Stimulated activated CD4-positive, alpha-beta T cell treated with anti-CD3 and anti-CD28 coated beads, Interleukin-1b, Interleukin-23, amount 100 ng/mL, for 48 hours (primary cell): ENCODE measurements at places on chromosomes 11 and 22.

DNA sequence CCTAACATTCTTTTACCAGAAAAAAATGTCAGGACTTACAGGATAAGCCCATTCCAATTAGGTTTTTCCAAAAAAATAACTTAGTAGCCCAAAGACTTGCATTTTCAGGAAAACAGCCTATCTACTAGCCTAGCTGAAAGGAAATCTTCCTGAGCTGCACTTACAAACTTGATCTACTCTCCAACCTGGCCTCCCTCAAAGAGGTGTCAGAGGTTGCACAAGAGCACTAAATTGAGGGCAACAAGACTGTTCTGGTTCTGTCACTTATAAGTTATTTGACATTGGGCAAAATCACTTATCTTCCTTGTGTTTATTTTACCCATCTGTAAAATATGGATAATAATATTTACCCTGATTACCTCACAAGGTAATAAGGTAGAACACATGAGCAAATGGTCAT lies 7.9 kb upstream of the SOX6 start:
- no peak for DNase-seq

DNA sequence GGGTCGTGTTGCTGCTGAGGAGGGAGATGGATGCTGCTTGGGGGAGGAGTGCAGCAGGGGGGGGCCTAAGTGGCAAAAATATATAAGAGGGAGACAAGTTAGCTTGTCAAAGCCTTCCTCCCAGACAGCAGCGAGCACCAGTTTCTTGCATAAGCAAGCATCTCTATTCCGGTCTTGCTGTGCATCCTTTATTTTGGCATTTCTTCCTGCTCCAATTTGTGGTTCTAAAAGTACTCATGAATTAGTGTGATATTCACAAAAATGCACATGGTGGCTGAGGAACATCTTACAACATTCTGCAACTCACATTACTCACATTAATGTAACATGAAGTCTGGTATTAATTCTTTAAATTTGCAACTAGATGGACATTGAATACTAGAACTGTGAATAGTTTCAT lies 32.1 kb downstream of the GDPD5 start:
- DNase-seq = no peak

GRCh38 chr11:107961480-107961879 lies 33.2 kb downstream of the RAB39A start:
- no peak for DNase-seq

GRCh38 chr22:35329114-35329847 lies 29.6 kb downstream of the TOM1 start:
- no peak for DNase-seq

DNA sequence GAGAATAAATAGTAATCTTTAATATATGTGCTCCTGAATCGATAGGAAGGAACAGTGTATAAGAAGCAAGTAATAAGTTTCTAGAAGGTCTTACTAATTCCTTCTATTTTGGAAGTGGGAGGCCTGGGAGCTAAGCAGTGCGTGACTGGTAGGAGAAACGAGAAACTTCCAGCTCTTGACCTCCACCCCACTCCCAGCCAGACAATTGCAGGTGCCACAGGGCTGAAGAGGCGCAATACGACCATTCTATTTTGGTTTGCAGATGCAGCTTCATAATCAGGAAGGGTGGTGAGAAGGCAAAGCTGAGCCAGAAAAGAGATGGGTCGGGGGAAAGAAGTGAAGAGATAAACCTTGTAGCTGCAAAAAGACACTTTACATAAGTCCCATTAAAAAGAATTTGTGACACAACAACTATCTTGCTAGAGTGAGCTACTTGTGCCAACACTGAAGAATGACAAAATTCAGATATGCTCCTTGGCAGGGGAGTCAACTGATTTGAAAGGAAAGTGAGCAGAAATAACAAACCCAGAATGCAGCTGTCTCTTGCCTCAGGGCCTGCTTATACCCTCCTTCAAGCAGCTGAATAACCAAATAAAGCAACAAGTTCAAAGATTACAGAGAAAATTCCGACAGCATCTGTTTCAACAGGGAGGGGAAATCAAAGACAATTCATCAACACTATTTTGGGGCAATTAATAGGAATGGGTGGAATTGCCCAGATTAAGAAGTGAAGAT lies 35.1 kb downstream of the GRIA4 start:
- no peak for DNase-seq

- DNase-seq = no peak
Observed at GRCh38 chr11:66933531-66933930, 24.7 kb downstream of the PC start.

DNA sequence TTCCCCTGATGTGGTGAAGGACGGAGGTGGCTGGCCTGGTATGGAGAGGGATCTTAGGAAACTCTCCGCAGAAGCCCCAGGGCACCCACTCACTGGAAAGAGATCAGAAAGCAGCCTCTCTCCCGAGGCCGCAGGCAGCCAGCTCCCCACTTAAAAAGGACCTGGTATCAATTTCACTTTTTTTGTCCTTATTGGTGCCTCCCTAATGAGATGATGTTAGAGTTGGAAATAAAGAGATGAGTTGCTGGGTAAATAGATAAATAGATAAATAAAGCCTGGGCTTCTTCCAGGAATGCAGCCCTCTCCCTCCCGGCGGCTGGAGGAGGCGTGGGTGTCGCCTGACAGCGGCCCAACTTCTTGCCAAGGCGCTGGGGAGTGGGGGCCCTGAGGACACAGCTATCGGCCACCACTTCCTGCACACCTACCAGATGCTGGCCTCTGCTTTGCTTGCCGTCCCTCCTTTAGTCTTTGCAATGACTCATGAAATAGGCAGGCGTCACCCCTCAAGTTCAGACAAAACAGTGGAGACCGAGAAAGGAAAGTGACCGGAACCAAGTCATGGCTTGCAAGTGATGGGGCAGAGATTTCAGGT lies 42.9 kb downstream of the LINC01488 start:
- DNase-seq = no peak

DNA sequence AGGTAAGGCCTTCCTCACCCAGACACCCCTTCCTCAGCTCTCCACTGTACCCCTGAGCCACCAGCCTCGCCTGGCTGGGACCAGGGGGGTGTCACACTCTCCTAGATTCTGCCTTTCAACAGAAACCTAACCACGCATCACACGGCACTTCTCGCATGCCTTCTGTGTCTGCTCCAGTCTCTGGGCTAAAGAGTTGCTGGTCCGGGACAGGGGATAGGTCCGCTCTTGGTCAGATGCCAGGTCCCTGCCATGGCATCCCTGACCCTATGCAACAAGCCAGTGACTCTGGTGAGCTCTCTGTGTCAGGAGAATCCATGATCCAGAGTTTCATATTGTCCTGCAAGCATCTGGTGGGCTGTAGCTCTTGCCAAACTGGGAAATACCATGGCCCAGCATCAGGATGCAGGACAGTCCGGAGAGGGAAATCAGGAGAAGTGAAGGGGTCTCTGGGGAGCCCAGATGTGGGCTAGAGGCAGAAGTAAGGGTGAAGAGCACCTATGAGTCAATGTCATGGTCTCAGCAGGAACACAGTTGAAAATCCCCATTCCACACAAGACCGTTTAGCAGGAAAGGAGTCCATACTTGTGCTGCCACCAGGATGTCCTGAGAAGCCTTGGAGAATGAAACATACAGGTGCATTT lies 14.1 kb downstream of the IGLL5 start:
- no peak for DNase-seq

- no peak for DNase-seq
Observed at GRCh38 chr11:11981364-11981763, 27.1 kb downstream of the DKK3 start.

DNA sequence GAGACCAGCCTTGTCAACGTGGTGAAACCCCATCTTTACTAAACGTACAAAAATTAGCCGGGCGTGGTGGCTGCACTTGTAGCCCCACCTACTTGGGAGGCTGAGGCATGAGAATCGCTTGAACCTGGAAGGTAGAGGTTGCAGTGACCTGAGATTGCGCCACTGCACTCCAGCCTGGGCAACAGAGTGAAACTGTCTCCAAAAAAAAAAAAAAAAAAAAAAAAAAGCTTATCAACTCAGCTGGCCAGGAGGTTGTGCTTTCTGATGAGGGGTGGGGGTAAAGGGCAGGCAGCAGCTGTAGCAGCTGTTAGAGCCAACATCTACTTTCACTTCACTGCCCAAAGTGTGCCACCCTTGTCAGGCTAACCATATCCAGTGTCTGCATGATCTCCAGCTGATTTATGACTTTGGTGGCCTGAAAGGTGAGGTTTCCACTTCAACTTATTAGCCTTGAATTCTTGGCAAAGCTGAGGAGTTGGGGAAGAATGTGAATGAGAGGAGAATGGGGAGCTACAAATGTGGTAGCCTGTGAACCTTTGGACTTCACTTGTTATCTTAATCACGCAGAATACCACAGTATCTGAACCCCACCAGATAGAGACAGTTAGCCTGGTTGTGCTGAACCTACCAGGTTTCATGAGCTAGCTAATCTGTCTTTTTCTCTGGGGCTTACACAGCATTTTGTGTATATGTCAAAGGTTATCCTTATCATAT lies 19.6 kb downstream of the RNF121 start:
- DNase-seq = no peak

- peak; percentile 80 for DNase-seq
Observed at GRCh38 chr11:61897387-61898246, 6.3 kb upstream of the FADS3 start.

DNA sequence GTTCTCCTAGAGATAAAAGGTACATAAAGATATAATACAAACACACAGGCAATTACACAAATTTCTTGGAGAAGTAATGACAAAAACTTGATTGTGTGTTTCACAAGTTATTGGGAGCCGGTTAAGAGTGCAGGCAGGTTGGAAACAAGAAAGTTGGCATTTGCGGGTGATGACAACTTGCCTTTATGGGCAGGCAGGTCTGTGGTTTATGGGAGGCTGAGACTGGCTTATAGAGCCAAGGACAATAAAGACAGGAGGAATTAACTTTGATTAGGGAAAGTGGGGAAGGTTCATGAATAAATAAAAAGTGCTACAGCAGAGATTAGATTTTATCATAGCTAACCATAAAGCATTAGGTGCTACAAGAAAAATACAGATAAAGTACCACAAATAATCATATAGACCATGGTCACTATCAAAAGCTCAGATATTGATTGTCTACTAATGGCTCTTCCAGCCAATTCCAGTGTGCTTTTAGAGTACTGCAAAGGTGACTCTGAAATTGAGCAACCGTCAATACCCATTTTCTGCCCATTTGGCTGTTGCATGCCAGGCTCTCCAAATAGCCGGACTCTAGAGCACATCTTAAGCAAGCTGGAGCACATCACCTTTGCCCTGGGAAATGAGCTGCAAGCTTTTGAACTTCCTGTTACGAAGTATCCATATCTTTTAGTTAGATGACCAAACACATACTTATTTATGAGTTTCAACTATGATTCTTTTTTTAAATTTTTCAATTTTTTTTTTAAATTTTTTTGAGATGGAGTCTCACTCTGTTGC lies 33.9 kb upstream of the GAB2 start:
- no peak for DNase-seq

DNA sequence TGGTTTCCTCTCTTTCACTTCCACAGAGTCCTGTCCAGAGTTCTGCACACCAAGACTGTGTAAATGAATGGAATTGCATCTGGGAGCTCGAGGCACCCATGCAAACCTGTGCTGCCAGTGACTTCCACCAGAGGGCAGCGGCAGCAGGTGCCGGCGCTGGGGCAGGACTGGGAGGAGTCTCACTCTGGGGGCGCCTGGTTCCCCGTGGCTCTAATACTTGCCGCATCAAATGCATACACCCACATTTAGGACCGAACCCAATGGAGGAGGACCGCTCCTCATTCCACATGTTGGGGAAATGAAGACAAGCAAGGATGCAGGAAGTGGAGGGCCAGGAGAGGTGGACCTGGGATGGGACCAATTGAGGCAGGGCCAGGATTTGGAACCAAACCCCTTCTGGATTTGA lies 1.1 kb upstream of the CD6 start:
- DNase-seq = peak; percentile 84

DNA sequence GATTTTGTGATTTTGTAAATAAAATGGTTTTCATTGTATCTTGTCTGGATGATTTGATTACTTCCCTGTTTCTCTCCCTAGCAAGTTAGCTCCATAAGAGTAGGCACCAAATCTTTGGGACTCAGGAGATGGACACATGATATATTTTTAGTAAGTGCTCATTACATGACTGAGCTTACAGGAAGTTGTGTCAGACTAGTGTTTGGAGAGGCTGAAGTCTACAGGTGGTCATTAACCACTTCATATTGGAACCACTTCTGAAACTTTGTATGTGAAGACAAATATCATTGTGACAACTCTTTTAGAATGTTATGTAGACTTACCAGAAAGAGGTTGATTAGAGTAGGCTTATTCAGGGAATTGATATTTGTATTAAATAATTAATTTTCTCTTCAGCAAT lies 19.1 kb downstream of the ARHGAP42 start:
- DNase-seq = no peak

DNA sequence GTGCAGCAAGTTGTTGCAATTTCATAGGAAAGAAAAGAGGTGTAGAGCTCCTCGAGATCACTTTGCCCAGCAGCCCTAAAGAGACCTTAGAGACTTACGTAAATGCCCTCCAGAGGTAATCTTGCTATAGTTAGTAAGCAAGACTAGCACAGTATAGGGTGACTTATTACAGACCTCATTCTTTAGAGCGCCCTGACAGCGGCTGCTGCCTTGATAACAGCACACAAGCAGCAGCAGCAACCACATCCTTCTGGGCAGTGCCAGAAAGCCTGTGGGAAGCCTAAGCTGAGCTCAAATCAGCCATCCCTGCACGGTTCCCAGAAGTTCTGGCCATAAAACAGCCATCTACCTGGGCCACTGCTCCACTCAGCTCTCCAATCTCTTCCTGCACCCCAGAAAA lies 22.6 kb upstream of the OR56B1 start:
- no peak for DNase-seq

DNA sequence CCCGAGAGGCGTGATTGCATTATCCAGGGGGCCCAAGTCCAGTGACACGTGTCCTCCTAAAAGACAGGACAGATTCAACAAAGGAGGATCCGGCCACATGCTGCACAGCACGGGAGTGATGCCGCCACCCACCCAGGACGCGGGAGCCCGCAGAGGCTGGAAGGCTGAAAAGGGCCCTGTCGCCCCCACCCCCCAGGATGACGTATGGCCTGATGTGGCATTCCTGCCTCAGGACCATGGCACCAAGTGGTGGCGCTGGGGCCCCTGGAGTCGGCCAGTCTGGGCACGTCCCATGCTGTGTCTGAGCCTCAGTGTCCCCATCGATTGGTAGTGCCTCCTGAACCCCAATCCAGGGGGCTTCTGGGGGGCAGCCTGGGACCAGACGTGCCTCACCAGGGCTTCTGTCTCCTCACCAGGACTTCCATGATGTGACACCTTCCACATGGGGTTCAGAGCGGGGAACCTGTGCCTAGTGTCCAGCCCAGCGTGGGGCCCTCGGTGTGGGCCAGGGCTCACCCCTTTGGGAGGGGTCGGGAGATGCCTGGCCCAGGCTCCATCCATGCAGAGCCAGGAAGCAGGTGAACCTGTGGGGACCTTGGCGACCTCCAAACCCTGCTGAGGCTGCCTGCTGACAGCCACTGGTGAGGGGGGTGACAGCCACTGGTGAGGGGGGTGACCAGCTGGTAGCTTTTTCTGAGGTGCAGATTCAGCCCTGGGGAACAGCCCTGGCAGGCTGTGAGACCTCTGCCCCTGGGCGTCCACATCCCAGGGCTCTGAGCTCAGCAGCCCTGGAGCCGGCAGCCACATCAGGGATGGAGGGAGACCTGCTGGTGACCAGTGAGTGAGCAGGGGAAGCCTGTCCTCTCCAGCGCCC lies 75.3 kb downstream of the KCNQ1 start:
- DNase-seq = no peak

GRCh38 chr11:12543596-12544415 lies 130.4 kb upstream of the TEAD1 start:
- DNase-seq = no peak

- DNase-seq = no peak
Observed at GRCh38 chr22:48065892-48066291, 1303.4 kb downstream of the TBC1D22A start.
